RWPE2 (cell line): ENCODE measurements at places on chromosomes 1 and 21.

DNA sequence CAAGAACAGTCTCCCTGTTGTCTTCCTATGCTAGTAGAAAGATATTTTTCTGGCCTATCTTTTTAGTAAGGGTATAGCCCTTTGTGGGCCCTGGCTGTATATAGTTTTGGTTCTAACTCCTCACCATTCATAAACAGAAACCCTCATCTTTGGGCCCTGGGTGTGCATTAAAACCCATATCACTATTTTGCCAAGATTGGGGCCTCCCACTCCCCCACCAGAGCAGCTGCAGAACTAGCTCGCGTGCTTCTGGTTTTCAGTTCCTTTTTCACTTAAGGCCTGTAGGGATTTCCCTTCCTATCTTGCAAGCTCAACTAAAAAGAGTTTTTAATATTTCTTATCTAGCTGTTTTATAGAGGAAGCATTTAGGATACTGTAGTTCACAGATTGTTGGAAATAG, 106.4 kb downstream of the RGL1 start:
- no peaks in the 10 kb centered on the region for H3K27me3 ChIP-seq
- no peaks in the 10 kb centered on the region for H3K4me1 ChIP-seq
- H3K36me3 ChIP-seq: no peaks in the 10 kb centered on the region
- no peak overlapping the region for H3K4me3 ChIP-seq

GRCh38 chr1:8293641-8294169, 24.2 kb upstream of the SLC45A1 start:
- H3K27ac ChIP-seq: no peak overlapping the region
- no peak overlapping the region for H3K4me3 ChIP-seq
- H3K36me3 ChIP-seq: no peaks in the 10 kb centered on the region
- no peaks in the 10 kb centered on the region for H3K4me1 ChIP-seq
- no peaks in the 10 kb centered on the region for H3K27me3 ChIP-seq
- DNase-seq: no peak

- H3K4me1 ChIP-seq: peaks cover 4% of the 10 kb centered on the region
- no peak overlapping the region for H3K27ac ChIP-seq
- H3K27me3 ChIP-seq: no peaks in the 10 kb centered on the region
- no peak overlapping the region for H3K4me3 ChIP-seq
- no peak for DNase-seq
These were observed 234.7 kb downstream of the TOMM20 start for GRCh38 chr1:234893725-234894630.

DNA sequence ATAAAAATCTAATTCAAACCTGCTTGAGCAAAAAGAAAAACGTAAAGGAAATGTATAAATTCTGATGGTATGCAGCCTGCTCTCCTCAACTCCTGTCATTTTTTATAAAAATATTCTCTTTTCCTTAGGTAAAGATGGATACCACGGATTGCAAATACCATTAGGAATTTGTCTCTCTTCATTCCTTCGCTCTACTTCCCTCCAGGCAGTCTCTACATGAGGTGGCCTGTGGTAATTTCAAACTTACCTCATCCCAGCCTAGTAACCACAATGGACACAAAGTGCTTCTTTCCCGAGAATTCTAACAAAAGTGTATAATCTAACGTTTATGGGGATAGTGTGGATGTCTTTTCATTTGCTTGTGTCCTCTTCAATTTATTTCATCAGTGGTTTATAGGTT, 239.5 kb upstream of the LRRC7 start:
- H3K36me3 ChIP-seq: no peaks in the 10 kb centered on the region
- H3K4me1 ChIP-seq: no peaks in the 10 kb centered on the region
- DNase-seq: no peak
- no peak overlapping the region for H3K4me3 ChIP-seq

DNA sequence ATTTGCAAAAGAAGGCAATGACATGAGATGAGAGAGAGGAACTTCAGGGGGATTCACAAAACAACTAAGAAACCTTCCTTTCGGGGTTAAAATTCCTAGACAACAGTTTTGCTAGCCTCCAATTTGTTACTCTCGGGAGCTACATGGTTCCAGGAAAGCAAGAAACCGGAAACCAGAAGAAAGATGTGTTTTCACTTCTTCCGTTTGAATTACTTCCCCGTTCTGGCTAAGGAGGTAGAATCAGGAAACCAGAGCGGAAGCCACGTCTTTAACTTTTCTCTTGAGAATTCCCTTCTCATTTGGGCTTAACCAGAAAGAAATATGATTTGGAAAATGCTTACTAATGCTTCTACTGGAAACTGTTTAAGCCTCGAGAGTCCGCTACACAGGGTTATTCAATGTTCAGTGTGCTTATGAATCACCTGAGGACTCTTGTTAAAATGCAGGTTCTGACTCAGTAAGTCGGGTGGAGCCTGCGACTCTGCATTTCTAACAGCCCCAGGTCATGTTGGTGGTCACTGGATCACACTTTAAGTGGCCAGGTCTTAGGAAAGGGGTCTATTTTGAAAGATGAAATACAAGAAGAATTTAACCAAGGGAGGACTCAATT, 43.5 kb upstream of the MCOLN3 start:
- H3K27ac ChIP-seq: no peak overlapping the region
- no peaks in the 10 kb centered on the region for H3K36me3 ChIP-seq
- DNase-seq: no peak

DNA sequence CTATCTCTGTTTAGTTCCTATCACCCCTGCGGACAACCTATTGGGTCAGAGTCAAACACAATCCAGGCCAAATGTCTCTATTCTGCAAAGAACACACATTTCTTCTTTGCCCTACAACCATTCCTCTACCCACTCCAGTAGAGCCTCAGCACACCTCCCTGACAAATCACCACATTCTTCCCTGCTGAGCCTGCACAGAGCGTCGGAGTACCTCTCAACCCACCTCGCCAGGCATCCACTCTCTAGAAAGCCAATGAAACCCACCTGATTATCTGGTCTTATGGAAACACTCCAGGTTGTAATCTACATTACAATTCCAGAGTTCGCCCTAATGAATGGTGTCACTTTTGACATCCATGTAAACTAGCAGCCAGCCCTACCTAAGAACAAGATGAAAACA, 47.1 kb downstream of the RGS5 start:
- no peaks in the 10 kb centered on the region for H3K36me3 ChIP-seq
- H3K27ac ChIP-seq: no peak overlapping the region
- no peak overlapping the region for H3K4me3 ChIP-seq
- DNase-seq: no peak
- H3K4me1 ChIP-seq: peaks cover under 1% of the 10 kb centered on the region

GRCh38 chr1:212473729-212474128, 41.0 kb downstream of the NENF start:
- H3K36me3 ChIP-seq: no peaks in the 10 kb centered on the region
- no peaks in the 10 kb centered on the region for H3K27me3 ChIP-seq
- no peak overlapping the region for H3K27ac ChIP-seq
- H3K4me1 ChIP-seq: no peaks in the 10 kb centered on the region
- DNase-seq: no peak

DNA sequence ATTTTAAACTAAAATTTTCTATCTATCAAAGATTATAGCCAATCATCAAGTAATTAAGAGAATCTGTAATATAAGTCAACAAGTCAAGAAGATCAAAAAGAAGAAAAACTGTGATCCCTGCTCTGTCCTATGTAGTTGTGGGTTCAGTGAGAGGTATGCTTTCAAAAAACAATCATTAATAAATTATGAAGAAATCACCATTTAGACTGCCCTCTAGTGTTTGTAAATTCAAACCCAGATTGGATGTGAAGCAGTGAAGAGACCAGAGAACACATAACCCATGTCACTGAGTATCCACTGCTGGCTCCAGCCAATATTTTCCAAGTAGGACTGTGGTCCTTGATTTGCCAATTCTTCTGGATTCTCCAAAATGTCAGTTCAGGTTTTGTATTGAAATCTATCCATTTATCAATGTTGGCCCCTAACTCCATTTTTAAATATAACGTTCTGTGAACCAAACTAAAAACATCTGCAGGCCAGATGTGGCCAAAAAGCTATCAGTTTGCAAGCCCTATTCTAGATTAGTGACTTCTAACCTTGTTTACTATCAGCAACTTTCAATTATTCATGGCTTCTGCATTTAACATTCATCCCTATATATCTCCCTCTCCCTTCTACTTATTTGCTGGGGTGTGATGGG, 467.5 kb upstream of the CXADR start:
- H3K27me3 ChIP-seq: no peaks in the 10 kb centered on the region
- DNase-seq: no peak
- no peaks in the 10 kb centered on the region for H3K36me3 ChIP-seq

GRCh38 chr21:15233611-15234010, 168.8 kb upstream of the NRIP1 start:
- H3K4me1 ChIP-seq: no peaks in the 10 kb centered on the region
- no peak overlapping the region for H3K27ac ChIP-seq

- no peak overlapping the region for H3K4me3 ChIP-seq
- H3K4me1 ChIP-seq: peaks cover 46% of the 10 kb centered on the region
- no peak for DNase-seq
- H3K27me3 ChIP-seq: no peaks in the 10 kb centered on the region
- peak overlapping the region; percentile 10 for H3K27ac ChIP-seq
These were observed 6.3 kb downstream of the NME7 start for GRCh38 chr1:169361281-169361680.

GRCh38 chr1:183554577-183554976, 35.7 kb downstream of the NCF2 start:
- no peaks in the 10 kb centered on the region for H3K27me3 ChIP-seq
- H3K4me3 ChIP-seq: no peak overlapping the region
- H3K36me3 ChIP-seq: peaks cover 41% of the 10 kb centered on the region

DNA sequence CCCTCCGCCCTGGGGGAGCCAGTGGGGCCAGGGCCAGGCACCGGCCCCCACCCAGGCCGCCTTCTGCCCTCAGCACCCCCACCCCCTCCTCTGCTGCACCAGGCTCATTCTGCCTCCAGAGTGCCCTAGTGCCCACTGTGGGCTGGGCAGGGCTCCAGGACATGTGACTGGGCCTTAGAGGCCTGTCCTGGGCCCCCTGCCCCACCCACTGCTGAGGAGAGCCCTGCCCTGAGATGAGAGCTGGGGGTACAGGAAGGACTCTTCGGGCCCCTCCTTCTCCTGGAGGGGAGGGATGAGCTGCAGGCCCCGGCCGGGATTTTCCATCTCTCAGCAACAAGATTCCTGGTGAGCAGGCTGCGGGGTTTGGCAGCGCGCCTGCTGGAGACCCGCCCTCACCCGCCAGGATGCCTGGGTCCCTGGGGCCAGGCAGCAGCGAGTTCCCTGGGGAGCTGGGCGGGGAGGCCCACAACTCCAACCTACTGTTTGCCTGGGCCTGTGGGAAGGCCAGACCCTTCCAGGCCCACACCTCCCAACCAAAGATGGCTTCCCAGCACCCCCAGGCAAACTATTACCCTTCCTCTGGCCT, 14.0 kb downstream of the AHDC1 start:
- peaks cover 29% of the 10 kb centered on the region for H3K4me1 ChIP-seq
- H3K4me3 ChIP-seq: no peak overlapping the region
- no peak for DNase-seq
- H3K27ac ChIP-seq: peak overlapping the region; percentile 52
- no peaks in the 10 kb centered on the region for H3K27me3 ChIP-seq

- no peak overlapping the region for H3K27ac ChIP-seq
- no peaks in the 10 kb centered on the region for H3K27me3 ChIP-seq
- peaks cover 3% of the 10 kb centered on the region for H3K4me1 ChIP-seq
- no peaks in the 10 kb centered on the region for H3K36me3 ChIP-seq
These were observed 40.1 kb downstream of the AJAP1 start for GRCh38 chr1:4694492-4694891.

- no peaks in the 10 kb centered on the region for H3K27me3 ChIP-seq
- no peak for DNase-seq
- H3K27ac ChIP-seq: no peak overlapping the region
- H3K36me3 ChIP-seq: no peaks in the 10 kb centered on the region
- H3K4me1 ChIP-seq: no peaks in the 10 kb centered on the region
These were observed 83.8 kb downstream of the PLXNA2 start for GRCh38 chr1:208160259-208160819.

GRCh38 chr21:45535341-45536081, 6.7 kb downstream of the SLC19A1 start:
- no peaks in the 10 kb centered on the region for H3K27me3 ChIP-seq
- no peak overlapping the region for H3K27ac ChIP-seq
- H3K4me1 ChIP-seq: no peaks in the 10 kb centered on the region

- DNase-seq: no peak
- H3K4me3 ChIP-seq: no peak overlapping the region
- H3K27ac ChIP-seq: no peak overlapping the region
- no peaks in the 10 kb centered on the region for H3K36me3 ChIP-seq
These were observed 30.1 kb upstream of the NPPB start for GRCh38 chr1:11888877-11889208.

DNA sequence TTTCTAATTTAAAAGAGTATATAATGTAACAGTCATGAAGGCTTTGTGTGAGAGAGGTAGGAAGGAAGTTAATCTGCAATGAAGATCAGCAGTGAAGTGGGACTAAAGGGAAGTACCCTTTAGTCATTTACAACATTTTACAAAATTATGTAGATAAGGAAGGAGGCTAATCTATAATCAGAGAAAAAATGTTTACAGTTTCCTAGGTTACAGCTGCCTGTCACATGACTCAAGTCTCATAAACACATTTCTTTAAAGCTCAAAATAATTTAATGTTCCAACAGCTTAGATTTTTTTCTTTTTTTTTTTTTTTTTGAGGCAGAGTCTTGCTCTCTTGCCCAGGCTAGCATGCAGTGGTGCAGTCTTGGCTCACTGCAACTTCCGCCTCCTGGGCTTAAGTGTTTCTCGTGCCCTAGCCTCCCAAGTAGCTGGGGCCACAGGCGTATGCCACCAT, 26.2 kb upstream of the CAP1 start:
- H3K4me1 ChIP-seq: peaks cover 11% of the 10 kb centered on the region
- DNase-seq: no peak
- H3K27ac ChIP-seq: peak overlapping the region; percentile 68
- no peaks in the 10 kb centered on the region for H3K27me3 ChIP-seq
- no peak overlapping the region for H3K4me3 ChIP-seq
- H3K36me3 ChIP-seq: no peaks in the 10 kb centered on the region

- H3K27ac ChIP-seq: no peak overlapping the region
- peaks cover 9% of the 10 kb centered on the region for H3K27me3 ChIP-seq
- DNase-seq: no peak
- no peak overlapping the region for H3K4me3 ChIP-seq
- H3K4me1 ChIP-seq: no peaks in the 10 kb centered on the region
These were observed 103.8 kb upstream of the ARHGEF16 start for GRCh38 chr1:3350506-3351261.

DNA sequence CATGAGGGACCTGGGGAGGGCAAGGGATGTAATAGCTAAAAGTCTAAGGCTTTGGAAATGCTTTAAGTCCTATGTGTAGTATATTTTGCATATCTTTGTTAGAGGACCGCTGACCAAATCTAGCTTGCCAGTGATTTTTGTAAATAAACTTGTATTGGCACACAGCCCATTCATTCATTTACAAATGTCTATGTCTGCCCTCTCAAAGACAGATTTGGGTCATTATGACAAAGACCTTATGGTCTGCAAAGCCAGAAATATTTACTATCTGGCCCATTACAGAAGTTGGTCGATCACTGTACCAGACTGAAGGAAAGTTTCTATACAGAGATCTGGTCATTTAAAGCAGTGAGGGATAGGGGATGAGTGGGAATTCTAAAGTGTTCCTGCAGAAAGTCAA, 120.1 kb upstream of the RAVER2 start:
- peaks cover 17% of the 10 kb centered on the region for H3K4me1 ChIP-seq
- no peaks in the 10 kb centered on the region for H3K27me3 ChIP-seq
- peak overlapping the region; percentile 70 for H3K27ac ChIP-seq
